ENCODE measurements at places on chromosomes 7 and 10. TPM values are rescaled to one million over a fixed set of nuclear protein-coding genes. Genes with fewer than 3 reads are reported as not detected.

TSPAN14 gene
- total RNA-seq: 22.9 TPM

LRRN3 gene
- total RNA-seq: 2.9 TPM

OR2A1 gene
- not detected for total RNA-seq

C10orf67 gene
- not detected for total RNA-seq

FOXI2 gene
- not detected for total RNA-seq

CALD1 gene
- 272 TPM for total RNA-seq

CYP2E1 gene
- total RNA-seq: under 0.01 TPM

OR2A5 gene
- total RNA-seq: not detected

PPP1R17 gene
- not detected for total RNA-seq

ANKRD7 gene
- 0.26 TPM for total RNA-seq

CDC14C gene
- total RNA-seq: not detected

WNT8B gene
- total RNA-seq: not detected

ACSL5 gene
- total RNA-seq: 6.5 TPM

SLC13A1 gene
- not detected for total RNA-seq

ASB15 gene
- total RNA-seq: not detected

SLC18A2 gene
- not detected for total RNA-seq
